IPS-NIHi11 (cell line): ENCODE measurements at places on chromosomes 7 and 10.

DNA sequence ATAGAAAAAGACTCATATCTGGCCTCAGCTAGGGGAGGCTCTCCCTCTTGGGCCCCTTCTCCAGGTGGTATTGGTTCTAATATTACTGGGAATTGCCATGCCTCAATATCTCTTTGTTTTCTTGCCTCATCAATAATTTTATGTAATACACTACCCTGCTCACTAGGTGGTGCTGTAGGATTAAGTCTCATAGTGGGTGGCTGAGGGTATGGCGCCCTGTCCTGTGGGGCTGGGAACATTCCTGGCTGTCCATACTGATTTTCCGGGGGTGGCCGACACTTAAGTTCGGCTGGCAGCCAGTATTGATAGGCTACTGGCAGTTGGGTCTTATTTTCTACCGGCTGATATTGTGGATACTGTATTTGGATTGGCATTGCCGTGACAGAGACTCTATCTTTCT lies 9.0 kb upstream of the TAS2R3 start:
- DNase-seq, result peak; percentile 54

- DNase-seq, result no peak
Observed at GRCh38 chr10:104336821-104337467, 1.3 kb downstream of the ITPRIP start.

GRCh38 chr10:47339759-47340607 lies 8.2 kb upstream of the RBP3 start:
- DNase-seq, result no peak

DNA sequence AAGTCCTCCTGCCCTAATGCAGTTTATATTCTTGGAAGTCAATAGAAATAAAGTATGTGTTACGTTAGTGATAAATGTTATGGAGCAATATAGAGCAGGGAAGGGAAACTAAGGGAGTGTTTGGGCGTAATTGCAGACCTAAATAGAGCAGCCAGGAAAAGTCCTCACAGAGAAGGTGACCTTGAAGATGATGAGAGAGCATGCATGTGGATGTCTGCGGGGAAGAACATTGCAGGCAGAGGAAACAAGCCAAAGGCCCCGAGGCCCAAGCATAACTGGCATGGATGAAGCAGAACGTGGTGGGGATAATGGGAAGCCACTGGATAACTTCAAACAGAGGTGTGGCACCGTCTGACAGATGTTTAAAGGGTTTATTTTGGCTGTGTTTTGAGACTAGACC lies 12.5 kb downstream of the ADD3 start:
- DNase-seq, result no peak

DNA sequence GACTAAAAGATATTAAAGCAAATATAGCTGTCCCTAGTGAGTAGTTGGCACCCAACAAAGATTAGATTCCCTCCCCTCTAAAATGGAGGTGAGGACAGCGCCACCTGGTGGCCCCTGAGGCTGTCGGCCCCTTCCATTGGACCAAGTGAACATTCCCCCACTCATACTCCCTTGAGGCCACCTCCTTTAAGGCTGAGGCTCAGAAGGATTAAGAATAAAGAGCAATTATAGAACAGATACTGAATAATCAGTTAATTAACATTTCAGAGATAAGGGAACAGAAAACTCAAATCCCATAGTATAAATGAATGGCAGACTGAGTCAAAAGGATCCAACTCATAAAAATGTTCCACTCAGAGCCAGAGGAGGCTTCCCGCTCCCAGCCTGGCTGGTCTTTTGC lies 130.4 kb upstream of the GHITM start:
- DNase-seq, result peak; percentile 71

DNA sequence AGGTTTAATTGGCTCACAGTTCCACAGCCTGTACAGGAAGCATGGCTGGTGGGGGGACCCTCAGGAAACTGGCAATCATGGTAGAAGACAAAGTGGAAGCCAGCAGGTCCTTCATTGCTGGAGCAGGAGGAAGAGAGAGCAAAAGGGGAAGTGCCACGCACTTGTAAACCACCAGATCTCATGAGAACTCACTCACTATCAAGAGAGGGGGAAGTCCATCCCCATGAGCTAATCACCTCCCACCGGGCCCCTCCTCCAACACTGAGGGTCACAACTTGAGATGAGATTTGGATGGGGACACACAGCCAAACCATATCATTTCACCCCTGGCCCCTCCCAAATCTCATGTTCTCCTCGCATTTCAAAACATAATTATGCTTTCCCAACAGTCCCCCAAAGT lies 171.9 kb upstream of the CACNA2D1 start:
- DNase-seq, result no peak

DNA sequence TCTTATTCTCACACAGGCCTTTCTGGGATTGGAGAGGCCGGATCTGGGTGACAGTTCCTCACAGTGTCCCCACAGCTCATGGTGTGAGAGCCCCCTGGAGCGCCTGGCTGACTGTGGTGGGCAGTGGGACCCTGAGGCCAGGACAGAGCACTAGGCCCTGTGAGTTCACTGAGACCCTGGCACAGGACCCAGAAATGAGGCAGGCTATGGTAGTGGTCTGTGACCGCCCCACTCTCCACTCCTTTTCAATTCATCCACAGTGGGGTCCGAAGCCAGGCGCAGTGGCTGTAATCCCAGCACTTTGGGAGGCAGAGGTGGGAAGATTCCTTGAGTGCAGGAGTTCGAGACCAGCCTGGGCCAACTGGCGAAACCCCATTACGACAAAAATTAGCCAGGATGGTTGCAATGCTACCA lies 95.9 kb upstream of the TNRC18 start:
- DNase-seq, result peak; percentile 7

DNA sequence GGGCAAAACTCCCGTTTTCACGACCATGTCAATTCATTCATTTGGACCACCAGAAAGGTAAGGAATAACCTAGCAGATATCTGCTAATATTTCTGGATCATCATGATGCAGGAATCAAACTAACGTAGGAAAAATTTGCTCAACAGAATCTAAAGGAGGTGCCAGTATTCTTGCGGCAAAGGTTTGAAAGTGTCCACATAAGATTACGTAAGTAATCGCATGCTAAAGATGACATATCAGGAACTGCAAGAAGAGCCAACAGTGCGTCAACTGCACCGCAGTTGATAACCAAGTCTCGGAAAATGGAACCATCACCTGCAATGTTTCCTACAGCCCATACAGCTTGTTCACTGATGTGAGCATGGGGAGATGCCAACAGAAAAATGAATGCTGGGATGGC lies 194.1 kb upstream of the ZNF804B start:
- DNase-seq, result no peak

DNA sequence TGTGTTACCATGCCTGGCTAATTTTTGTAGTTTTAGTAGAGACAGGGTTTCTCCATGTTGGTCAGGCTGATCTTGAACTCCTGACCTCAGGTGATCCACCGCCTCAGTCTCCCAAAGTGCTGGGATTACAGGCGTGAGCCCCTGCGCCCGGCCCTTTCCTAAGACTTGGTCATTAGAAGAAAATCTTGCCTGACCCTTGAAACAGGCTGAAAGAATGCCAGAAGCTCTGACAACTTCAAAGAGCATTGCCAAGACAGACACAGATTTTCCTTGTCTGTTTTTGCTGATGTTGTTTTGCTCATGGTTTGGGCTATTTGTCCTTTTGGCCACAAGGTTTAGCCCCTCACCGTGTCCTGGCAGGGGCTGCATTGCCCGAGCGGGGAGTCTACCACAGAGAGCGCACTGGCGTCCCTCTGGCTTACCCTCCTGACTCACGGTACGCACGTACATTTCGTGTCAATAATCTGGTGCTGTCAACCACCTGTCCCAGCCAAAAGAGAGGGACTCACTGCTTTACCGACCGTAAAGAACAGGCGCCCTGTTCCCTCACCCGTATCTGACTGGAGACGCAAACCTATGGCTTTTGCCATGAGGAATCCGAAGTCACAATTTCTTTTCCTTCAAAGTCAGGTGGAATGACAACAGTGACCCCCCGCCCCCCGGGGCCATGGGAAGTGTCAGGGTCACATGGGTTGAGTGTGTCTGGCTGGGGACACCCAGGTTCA lies 10.1 kb upstream of the INPP5A start:
- no peak for DNase-seq

GRCh38 chr10:110642204-110643034 lies 1.7 kb upstream of the RBM20 start:
- DNase-seq, result no peak

DNA sequence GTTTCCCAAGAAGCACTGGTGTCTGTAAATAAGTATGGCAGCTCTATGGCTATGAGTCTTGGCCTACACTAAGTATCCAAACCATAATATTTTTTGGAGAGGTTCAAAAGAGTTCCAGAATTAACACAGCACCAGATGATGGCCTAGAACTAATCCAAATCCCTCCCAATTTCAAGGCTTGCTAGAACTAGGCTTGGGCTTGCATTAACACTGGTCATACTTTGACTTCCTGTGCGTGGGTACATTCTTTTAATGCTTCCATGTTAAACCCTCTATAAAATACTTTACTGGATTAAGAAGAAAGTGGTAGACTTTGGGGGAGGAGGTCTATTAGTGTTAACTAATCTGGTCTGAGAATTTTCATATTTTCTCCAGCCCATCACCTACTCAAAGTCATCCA lies 3.1 kb downstream of the AASS start:
- no peak for DNase-seq

- DNase-seq, result no peak
Observed at GRCh38 chr7:56479748-56480147, 363.5 kb upstream of the NUPR2 start.

DNA sequence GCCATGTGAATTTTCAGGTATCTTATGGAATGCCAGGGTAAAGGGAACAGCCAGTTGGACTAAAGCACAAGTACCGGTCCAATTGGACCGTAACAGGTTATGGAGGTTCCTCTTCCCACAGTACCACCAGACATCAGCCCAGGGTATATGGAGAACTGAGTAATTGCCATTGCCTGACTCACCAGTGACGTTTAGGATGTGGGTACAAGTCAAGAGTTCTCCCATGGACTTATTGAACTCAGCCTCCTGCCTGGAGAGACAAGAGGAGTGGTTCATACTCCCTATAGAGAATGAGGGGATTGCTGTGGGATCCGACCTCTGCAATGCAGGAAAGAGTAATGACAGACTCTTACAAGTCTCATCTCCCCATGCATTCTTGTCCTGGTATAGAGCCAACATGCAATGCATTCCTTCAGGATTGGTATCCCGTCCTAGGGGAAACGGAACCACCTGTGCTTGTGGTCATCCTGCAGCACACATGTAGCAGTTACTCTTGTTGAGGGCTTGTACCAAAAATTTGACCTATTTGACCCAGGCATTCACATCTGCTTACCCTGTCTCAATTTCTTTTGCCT lies 30.7 kb upstream of the ELOVL3 start:
- DNase-seq, result no peak

DNA sequence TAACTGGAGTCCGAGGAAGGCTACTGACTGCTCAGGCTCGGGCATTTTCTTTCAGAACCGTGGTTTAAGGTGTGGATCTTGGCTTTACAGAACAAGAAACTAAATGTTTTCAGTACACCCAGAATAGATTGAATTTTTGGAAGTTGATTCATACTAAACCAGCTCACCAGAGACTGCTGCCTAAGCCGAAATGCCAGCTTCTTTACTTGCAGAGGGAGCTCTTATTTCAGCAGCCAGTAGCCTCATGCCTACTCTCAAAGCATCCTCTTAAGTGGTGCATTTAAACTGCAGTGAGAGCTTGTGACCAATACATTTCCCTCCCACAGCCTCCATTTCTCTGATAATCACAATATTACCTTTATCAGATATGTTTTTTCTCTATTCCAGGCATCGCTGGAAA lies 615.1 kb downstream of the SUGCT start:
- DNase-seq, result no peak

DNA sequence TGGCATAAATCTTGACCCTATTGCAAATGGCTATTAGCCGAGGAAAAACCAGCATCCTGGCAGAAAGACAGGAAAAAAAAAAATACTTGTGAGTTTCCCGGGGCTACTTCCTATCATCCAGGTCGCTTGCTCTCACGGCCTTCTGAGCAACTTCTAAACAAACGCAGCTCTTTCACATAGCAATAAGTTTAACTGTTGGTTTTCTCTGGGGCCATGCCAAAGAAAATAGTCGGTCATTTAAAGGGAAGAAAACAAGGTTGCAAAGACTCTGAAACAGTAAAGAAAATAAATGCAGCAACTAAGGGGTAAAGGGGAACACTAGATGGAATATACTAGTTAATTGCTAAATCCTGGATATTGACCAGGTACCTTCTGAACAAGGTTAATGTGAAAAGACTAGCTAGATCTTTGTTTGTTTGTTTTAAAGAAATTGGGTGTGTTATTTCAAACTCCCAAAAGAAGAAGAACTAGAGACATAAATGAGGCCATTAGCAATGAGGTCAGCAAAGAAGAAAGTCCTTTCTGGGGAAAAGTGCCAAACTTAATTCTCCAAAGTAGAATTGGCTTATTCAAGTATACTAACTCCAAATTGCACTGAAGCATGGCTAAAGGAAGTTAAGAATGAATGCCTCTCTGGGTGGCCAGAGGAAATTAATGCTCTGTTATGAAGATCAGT lies 54.2 kb downstream of the SLC39A12 start:
- DNase-seq, result no peak

DNA sequence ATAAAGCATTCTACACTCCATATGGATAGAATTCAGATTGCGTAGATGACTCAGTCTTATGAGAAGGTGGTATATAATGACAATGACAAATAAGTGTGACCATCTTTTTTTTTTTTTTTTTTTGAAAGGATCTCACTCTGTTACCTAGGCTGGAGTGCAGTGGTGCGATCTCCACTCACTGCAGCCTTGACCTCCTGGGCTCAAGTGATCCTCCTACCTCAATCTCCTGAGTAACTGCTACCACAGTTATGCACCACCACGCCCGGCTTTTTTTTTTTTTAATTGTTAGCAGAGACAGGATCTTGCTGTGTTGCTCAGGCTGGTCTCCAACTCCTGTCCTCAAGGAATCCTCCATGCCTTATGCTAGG lies 43.2 kb upstream of the NRP1 start:
- no peak for DNase-seq

GRCh38 chr7:28149291-28150101 lies 31.1 kb downstream of the JAZF1 start:
- DNase-seq, result no peak

DNA sequence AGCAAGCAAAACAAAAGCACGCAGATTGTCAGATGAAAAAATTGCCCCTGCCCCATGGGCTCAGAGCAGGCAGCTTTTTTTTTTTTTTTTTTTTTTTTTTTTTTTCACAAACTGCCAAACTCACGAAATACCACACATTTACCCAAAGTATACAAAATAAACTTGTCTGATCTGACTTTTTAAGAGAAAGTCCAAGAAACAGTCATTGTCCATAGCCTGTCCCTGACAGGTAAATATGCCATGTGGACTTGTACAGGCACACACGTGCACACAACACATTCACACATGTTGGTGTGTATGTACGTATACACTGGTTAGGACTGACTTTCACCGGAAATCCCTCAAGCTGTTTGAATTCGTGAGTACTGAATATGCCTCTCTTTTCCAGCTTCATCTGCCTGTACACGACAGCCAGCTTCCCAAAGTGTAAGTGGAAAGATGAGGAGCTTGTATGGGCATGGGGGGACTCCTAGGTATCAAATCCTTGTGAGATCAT lies 929 bp upstream of the HGF start:
- DNase-seq, result no peak

DNA sequence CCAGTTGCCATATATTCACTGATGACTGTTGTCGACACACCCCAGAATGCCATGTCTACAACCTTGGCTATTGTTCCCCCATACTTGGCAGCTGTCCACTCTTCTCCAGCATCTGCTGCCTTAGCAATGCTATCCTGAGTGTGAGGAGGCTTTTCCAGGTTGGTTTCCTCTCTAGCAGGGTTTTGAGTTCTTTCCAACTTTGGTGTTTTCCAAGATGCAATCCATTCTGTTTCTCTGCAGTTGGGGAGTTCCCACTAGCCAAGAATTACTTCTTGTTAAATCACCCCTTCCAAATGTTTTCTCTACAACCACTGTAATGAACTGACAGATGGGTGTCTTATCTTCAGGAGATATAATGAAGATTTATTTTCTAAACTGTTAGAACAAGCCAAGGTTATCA lies 617.4 kb downstream of the CCSER2 start:
- DNase-seq, result no peak
